Stimulated activated CD8-positive, alpha-beta memory T cell treated with anti-CD3 and anti-CD28 coated beads, Interleukin-15, amount 100 ng/mL, for 48 hours (primary cell): ENCODE measurements at places on chromosomes 2 and 18.

DNA sequence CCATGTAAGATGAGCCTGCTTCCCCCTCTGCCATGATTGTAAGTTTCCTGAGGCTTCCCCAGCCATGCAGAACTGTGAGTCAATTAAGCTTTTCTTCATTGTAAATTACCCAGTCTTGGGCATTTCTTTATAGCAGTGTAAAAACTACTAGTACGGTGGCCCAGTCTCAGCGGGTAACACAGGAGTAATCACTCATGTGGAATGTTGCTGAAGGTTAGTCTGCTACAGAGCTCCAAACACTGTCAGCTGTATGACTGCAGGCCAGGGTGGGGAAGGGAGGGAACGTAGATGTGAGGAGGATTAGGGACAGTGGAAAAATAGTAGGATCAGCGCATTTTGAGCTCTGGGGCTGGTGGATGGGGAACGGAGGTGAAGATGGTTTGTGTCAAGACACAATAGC lies 711.2 kb upstream of the SOX11 start:
- DNase-seq, result no peak

DNA sequence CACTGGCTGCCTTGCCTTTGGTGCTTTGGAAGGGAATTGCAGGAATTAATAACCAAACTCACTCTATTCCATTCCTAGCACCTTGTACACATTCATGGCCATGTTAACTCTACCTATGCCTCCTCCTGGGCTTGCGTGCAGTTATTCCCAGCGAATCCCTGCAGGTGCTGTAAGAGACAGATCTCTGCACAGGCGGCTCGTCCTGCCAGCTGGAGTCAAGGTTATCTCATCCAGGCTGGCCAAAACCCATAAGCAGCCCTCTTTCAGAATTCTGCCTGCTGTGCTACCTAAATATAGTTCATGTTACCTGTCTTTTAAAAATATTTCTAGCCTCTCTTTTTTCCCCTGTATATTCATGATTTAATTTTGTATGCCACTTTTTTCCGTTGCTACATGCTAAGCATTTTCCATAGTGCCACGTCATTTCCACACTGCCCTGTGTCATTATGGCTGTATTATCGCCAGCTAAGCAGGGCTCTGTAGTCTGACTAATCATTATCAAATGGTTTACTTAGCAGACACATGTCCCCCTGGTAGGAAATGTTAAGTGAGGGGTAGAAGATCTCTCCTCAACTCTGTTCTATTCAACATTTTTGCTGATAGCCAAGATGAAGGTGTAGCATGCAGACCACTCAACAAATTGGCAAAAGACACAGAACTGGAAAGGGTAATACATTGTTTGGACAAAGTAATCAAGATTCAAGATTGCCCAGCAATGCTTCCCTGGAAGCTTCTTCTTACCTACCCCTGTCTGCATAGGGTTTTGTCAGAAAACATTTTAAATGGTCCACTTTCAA lies 79.7 kb upstream of the TAF1B start:
- no peak for DNase-seq

GRCh38 chr2:227308784-227309183 lies 16.3 kb upstream of the MFF start:
- no peak for DNase-seq

- DNase-seq, result no peak
These were observed 59.8 kb downstream of the TRIB2 start for GRCh38 chr2:12776521-12776961.

- DNase-seq, result no peak
These were observed 54.8 kb upstream of the CREB1 start for GRCh38 chr2:207474863-207475485.

- DNase-seq, result no peak
These were observed 17.1 kb downstream of the CCDC68 start for GRCh38 chr18:54942144-54942543.

GRCh38 chr2:131038258-131039100 lies 54.8 kb downstream of the FAM168B start:
- no peak for DNase-seq

GRCh38 chr2:147051814-147052213 lies 793.0 kb upstream of the ACVR2A start:
- no peak for DNase-seq

- no peak for DNase-seq
These were observed 144.3 kb upstream of the BOD1L2 start for GRCh38 chr18:57002627-57003026.

GRCh38 chr2:222535477-222535876 lies 111.1 kb downstream of the SGPP2 start:
- DNase-seq, result no peak

GRCh38 chr2:164847981-164848741 lies 6.5 kb upstream of the COBLL1 start:
- no peak for DNase-seq

GRCh38 chr2:60351802-60352201 lies 201.7 kb downstream of the BCL11A start:
- DNase-seq, result no peak

DNA sequence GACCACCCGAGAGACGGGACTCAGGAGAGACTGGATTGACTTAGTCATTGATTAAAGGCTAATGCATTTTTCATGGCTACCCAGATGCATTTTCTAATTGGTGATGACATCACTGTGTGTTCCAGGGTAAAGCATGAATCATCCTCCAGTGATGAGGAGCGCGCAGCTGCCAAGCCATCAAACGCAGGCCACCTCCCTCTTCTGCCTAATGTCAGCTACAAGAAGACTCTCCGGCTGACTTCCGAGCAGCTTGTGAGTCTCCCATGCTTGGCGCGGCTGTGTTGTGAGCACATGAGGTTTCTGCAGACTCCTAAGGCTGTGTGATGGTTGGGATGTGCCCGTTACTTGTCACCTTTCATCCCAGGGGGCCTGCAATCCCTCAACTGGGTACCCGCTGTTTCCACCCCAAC lies 56.4 kb downstream of the LPIN1 start:
- no peak for DNase-seq

DNA sequence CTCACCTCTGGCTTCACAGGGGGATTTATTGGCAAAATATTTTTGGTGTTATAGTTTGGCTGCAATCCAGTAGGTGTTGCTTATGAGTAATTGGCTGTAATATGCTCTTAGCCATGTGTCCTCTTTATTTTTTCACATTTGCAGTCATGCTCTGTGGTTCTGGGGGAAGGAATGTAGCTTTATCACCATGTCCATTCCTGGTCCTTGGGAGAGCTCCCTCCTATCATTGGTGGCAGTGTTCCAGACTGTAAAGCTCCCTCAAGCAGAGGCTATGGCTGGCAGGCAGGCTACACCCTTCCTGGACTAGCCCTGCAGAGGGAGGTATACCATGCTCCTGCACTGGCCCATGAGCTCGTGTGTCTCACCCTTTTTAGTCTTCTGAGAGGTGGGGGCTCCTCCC lies 120.0 kb upstream of the FSIP2 start:
- DNase-seq, result no peak

GRCh38 chr2:207505728-207506127 lies 24.0 kb upstream of the CREB1 start:
- peak; percentile 19 for DNase-seq

- no peak for DNase-seq
These were observed 21.3 kb downstream of the CDK15 start for GRCh38 chr2:201827621-201828020.

GRCh38 chr2:43419243-43419642 lies 176.6 kb downstream of the THADA start:
- no peak for DNase-seq
